GM04504 (cell line): ENCODE measurements at places on chromosomes 5 and 9.

- DNase-seq, result no peak
Measured at GRCh38 chr5:62115014-62115413, 191.0 kb upstream of the KIF2A start.

- no peak for DNase-seq
Measured at GRCh38 chr9:121454972-121455371, 44.7 kb downstream of the GGTA1 start.

GRCh38 chr9:2787065-2787464 is 56.8 kb downstream of the PUM3 start:
- peak; percentile 31 for DNase-seq

DNA sequence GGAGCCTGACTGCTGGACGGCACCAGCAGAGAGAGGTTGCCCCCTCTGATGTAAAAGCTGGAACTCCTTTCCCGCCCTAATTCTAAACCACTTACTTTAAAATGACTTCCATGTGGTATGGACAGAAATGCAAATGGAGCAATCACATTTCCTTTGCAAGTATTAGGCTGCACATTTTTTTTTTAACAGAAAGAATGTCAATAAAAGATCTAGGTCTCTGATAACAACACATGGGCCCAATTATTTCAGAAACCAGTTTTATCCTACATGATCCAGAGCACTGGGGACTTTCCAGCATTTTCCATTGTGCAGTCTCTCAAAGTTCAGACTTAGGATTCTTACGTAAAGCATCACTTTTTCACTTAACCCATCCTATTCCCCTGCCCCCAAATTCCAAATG is 203.7 kb downstream of the NXNL2 start:
- peak; percentile 78 for DNase-seq

DNA sequence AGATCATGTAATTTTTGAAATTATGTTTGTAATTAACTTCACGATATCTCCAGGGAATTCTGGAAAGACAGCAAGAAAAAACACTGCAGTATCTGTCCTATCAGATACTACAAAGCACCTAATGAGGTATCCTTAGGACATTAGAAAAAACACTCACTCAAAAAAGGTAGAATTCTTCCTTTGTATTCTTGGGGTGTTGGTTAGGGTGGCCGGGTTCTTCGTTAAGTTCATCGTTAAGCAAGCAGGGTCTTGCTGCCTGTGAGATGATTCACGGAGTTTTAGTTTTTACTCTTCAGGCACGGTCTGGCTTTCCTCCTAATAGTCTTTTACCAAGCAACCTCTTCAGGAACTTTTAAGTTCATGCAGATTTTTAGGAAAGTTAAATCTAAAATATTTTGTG is 91.4 kb upstream of the IRX4 start:
- DNase-seq, result no peak

GRCh38 chr9:76984486-76984885 is 35.0 kb upstream of the FOXB2 start:
- no peak for DNase-seq
